ENCODE measurements at places on chromosomes 4 and X. TPM values are rescaled to one million over a fixed set of nuclear protein-coding genes. Genes with fewer than 3 reads are reported as not detected.

DNA sequence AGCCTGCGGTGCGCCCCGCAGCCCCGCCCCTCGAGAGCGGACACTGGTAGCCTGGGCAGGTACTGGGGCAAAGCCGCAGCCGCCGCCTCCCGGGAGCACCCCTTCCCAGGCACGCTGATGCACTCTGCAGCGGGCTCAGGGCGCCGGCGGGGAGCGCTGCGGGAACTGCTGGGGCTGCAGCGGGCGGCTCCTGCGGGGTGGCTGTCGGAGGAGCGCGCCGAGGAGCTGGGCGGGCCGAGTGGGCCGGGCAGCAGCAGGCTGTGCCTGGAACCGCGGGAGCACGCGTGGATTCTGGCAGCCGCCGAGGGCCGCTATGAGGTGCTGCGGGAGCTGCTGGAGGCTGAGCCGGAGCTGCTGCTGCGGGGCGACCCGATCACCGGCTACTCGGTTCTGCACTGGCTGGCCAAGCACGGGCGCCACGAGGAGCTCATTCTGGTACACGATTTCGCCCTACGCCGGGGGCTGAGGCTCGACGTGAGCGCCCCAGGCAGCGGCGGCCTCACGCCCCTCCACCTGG, 401 bp downstream of the SOWAHD start:
- no peak for DNase-seq

The IQCM gene
- not detected for total RNA-seq

DNA sequence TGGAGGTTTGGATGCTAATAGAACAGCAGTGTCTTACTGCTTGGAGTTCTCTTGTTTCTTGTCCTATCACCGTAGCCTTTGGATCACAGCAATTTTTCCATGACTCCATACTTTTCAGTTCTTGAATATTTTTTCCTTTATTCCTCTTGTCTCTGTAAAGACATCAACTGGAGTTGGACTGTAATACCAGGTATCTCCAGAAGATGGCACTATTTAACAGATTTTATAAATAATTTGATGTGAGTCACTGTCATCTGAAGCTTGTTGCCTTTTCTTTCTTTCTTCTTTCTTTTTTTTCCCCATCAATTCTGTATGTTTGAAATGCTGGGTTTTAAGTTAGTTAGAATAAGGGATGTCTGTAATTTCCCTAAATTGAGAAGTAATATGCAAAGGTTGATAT, 24.1 kb downstream of the HPRT1 start:
- DNase-seq, result peak; percentile 74

DNA sequence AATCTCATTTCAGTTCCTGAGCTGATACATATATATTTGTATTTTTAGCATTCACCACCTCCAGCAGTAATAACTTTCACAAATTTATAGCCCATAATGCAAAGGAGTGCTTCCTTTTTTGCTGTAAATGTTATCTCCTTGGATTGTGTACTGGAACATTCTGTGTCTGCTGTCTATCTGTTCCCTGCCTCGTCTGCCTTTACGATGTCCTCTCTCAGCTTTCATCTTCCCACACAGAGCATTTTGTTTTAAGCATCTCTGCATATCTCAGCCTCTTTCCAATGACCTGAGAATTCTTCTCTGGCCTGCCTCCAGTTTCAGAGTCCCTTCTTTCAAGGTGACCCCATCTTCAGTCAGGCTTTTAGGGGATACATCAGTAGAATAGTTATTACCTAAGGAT, 43.1 kb downstream of the GYG2 start:
- DNase-seq, result peak; percentile 60

GRCh38 chrX:24607616-24608015, 39.5 kb downstream of the PCYT1B start:
- DNase-seq, result peak; percentile 52

The ATP1B4 gene
- total RNA-seq, result not detected

- DNase-seq, result no peak
Observed at GRCh38 chr4:57070461-57070860, 39.7 kb downstream of the IGFBP7 start.

- no peak for DNase-seq
Observed at GRCh38 chr4:108982402-108983185, 219.7 kb upstream of the ETNPPL start.

The PRPS1 gene
- total RNA-seq, result 76.9 TPM

GRCh38 chr4:12178614-12179610, 750.2 kb upstream of the HS3ST1 start:
- no peak for DNase-seq

The PDGFC gene
- 145 TPM for total RNA-seq

The EDNRA gene
- 4.2 TPM for total RNA-seq

DNA sequence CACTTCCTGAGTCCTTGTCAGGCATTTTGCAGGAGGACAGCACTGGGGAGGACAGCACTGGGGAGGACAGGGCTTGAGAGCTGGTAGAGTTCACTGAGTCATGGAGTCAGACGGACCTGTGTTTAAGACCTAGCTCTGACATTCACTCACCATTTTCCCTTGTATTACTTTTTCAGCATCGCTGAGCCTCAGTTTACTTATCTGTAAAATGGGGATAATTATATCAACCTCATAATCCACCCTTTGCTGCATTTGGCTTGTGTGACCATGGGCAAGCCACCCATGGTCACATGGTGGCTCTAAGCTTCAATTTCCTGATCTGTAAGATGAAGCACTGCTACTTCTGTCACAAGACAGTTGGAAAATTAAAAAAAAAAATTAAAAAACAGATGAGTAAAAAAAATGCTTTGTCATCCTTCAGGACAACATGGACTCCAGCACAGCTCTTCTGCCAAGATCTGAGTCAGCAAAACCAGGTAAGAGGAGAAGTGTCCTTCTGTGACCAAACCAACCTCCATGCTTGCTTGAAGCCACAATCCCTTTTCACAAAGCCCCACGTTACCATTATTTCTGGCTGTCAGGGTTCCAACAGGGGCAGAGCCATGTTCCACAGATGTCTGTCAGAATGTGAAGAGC, 275.5 kb downstream of the RAB28 start:
- DNase-seq, result no peak

The RHOXF2B gene
- not detected for total RNA-seq

- no peak for DNase-seq
Observed at GRCh38 chrX:1751781-1752180, 136.9 kb downstream of the ASMT start.

GRCh38 chr4:54607067-54607466, 50.7 kb upstream of the KIT start:
- DNase-seq, result no peak

DNA sequence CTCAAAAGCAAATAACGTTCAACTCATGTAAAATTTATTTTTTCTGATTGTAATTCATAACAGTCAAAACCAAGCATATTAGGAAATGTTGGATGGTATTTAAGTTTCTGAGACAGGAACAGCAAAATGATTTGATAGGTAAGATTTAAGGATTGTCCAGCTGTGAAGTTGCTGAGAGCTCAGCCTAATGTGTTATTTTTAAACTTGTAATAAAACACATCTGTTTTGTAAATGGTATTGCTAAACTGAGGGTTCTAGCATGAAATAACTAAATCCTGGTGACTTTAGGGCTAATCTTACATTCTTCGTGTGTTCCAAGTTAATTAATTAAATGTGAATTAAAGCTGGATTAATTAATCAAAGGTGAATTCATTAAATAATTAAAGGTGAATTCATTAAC, 13.3 kb downstream of the TLR10 start:
- peak; percentile 26 for DNase-seq

DNA sequence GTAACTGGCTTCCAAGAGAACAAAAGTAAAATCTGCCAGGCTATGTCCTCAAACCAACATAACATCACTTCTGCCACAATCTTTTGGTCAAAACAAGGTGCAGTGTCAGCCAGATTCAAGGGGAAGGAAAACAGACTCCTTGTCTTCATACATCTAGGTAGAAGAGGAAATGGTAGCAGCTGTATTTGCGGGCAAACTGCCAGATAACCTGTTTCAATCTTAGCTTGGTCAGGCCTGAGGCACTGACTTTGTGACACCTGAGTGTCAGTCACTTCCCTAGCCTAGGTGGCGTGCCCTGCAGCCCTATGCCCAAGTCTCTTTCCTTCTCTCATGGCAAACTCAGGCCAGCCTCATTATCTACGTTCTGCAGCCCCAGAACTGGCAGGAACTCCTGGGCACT, 146.2 kb upstream of the JADE1 start:
- no peak for DNase-seq

The PRKG2 gene
- total RNA-seq, result 0.64 TPM

DNA sequence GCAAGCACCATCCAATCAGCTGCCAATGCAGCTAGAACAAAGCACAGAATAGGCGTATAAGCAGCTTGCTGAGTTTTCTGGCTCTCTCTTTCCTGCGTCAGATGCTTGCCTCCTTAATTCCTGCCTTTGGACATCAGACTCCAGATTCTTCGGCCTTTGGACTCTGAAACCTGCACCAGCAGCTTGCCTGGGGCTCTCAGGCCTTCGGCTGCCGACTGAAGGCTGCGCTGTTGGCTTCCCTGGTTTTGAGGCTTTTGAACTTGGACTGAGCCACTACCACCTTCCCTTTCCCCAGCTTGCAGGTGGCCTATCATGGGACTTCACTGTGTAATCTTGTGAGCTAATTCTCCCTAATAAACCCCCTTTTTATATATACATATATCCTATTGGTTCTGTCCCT, 6.1 kb downstream of the TMEM192 start:
- DNase-seq, result no peak

- DNase-seq, result no peak
Observed at GRCh38 chrX:70032792-70033191, 16.9 kb downstream of the AWAT2 start.

- no peak for DNase-seq
Observed at GRCh38 chr4:3406021-3406420, 35.7 kb upstream of the HGFAC start.

Data from fibroblast of villous mesenchyme (primary cell).